ENCODE measurements at places on chromosomes 3 and 15.

GRCh38 chr3:11698326-11699082, 54.8 kb upstream of the VGLL4 start:
- no peak for DNase-seq

DNA sequence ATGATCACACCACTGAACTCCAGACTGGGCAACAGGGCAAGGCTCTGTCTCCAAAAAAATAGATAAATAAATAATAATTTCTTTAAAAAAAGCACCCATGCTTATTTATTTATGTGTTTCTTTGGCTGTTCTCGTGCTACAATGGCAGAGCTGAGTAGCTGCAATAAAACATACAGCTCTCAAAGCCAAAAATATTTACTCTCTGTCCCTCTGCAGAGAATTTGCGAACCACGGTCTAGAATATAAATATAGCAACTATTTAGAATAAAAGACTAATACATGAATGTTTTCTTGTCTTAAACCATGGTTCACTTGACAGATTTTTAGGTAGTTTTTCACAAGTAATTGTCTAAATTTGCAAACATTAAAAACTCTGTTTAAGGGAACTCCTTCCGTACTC, 72.7 kb downstream of the ADAM10 start:
- DNase-seq = no peak

GRCh38 chr15:57607570-57608000, 15.9 kb downstream of the MYZAP start:
- no peak for DNase-seq

DNA sequence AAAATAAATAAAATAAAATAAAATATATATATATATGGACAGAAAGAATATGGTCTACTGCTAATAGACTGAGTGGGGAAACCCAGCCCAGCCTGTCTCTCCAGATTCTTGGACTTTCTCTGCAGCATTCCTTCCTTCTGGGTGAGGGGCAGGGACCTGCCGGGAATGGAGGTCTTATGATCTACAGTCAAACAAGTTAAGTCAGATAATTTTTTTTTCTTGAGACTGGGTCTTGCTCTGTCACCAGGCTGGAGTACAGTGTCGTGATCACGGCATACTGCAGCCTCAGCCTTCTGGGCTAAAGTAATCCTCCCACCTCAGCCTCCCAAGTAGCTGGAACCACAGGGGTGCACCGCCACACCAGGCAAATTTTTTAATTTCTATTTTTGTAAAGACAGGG, 33.5 kb upstream of the ZNF774 start:
- DNase-seq = no peak

DNA sequence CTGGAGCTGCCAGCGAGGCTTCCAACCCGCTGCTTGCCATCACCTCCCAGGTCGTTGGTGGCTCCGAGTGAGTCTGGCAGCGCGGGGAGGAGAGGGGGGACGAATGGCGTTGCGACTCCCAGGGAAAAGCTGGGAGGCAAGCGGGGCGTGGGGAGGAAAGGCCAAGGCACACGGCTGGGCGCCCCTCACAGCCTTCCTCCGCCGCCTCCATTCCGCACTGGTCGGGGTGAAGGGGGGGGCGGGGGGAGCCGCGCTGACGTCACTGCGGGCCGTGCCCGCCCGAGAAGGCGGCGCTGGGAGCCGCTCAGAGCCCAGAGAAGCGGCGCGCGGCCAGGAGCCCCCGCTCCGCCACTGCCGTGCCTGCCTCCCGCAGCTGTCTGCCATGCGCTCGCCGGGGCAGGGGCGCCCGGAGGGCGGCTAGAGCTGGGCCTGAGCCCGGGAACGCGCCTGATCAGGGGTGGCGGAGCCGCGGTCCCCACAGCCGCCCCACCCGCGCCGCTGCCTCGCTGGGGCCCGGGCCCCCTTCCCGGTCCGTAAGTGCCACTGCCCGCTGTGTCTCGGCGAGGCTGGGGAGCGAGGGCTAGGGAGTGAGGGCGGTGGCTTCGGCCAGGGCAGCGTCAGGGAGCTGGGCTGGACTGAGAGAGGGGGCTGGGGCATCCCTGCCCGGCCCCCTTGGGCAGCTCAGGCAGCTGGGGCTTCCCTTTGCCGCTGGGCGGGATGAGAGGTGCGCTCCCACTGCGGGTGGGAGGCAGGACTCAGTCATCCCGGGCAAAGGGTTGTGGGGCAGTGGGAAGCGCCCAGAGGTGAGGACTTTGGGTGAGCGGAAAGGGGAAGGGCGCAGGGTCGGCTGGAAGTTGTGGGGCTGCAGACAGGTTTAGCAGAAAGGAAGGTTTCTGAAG, 27.8 kb upstream of the POLG start:
- peak; percentile 55 for DNase-seq

DNA sequence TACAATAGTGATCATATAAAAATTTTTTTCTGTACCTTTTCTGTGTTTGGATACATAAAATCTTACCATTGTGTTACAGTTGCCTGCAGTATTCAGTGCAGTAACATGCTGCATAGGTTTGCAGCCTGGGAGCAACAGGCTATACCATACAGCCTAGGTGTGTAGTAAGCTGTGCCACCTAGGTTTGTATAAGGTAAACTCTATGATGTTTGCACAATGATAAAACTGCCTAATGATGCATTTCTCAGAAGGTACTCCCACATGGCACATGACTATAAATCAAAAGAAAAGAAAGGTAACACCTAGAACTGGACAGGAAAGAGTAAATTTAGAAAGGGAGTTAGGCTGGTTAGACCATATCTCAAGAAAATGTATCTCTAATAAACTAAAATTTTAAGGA, 293.5 kb downstream of the ULK4 start:
- DNase-seq = no peak

DNA sequence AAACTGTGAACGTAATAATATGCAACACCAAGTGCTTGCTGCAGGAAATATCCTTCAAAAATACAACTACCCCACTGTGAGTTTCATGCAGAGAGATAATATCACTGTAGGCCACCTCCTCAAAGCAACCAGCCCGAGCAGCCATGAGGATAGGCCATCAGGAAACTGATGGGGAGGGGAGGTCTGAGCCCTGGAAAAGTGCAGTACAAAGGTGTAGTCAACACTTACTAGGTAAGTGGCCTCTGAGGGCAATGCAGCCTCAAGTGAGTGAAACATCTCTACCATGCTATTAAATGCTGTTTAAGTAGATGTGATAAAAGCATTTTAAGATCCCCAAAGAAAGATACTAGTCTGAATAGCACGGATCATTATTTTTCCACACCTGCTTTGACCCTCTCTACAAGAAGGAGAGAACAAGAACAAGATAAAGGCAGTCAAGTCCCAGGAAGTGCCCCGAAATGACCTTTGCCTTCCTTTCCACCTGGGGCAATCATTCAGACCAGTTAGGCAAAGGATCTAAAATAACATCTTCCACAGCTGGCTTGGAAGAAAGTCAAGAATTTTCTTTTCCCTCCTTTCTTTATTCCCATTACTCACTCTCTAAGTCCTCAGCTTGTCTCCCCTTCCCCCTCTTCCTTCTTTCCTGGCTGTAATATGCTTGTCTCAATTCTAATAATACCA, 62.8 kb downstream of the FMN1 start:
- no peak for DNase-seq

- no peak for DNase-seq
Observed at GRCh38 chr15:64883100-64883581, 28.6 kb upstream of the ANKDD1A start.

- DNase-seq = no peak
Observed at GRCh38 chr3:52062505-52062904, 6.1 kb upstream of the DUSP7 start.

- no peak for DNase-seq
Observed at GRCh38 chr3:116984301-116984700, 274.7 kb downstream of the TUSC7 start.

DNA sequence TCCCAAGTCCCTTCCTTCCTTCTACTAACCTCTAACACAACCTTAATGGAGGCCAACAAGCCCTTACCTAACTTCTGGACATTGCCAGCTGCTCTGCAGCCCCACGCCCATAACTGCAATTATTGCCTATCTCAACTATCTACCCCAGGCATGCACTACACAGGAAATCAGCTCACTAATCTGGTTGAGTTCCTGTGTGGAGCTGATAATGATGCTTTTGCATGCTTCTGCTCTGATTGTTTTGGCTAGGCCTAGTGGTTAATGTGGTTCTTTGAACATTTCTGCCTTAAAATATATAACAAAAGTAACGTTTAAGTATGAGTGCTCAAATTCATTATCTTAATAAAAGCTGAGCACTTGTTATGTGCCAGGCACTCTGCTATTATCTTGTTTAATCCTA, 463.9 kb downstream of the MFSD1 start:
- no peak for DNase-seq

- DNase-seq = no peak
Observed at GRCh38 chr3:3646934-3647333, 152.3 kb upstream of the LRRN1 start.

GRCh38 chr3:65728138-65728537, 310.6 kb downstream of the MAGI1 start:
- DNase-seq = no peak
